Inflammatory macrophage treated with lipopolysaccharide for 4 hours (primary cell): ENCODE measurements at places on chromosomes 1 and 21.

- DNase-seq, result peak; percentile 58
Measured at GRCh38 chr1:8649027-8649426, 168.4 kb downstream of the RERE start.

- DNase-seq, result peak; percentile 55
Measured at GRCh38 chr1:236608930-236609726, 4.8 kb upstream of the HEATR1 start.

DNA sequence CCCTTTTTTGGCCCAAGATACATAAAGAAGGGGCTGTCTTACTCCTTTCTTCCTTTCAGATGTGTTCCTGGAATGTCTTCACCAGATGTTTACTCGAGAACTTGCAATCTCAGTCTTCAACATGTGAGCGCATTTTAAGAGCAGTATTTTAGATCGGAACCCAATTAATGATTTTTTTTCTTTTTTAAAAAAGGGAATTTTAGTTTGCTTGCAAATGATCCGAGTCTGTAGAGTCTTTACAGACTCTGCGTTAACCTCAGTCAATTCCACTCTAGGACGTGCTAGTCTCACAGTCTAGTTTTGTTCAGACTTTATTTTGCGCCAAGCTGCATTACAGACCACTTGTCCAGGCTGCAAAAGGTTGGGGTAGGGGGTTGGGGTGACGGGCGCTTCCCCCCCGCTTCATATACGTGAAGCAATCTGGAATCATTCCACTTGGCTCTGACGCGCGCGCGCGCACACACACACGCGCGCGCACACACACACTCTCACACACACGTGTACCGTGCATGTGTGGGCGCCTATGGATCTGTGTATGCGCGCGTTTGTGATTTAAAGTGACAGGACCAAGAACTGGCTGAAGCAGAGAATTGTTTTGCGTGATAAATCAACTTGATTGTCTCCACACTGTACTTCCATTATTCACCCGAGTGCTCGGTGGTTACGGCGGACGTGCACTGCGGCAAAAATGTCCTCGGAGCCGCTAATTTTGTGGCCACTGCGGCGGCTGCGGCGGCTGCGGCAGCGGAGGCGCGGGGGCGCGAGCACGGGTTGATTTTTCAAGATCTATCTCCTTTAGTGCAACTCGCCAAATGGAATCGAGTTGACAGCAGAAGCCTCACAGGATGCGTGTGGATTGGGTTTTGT is 25.6 kb upstream of the NFIA start:
- DNase-seq, result peak; percentile 37

DNA sequence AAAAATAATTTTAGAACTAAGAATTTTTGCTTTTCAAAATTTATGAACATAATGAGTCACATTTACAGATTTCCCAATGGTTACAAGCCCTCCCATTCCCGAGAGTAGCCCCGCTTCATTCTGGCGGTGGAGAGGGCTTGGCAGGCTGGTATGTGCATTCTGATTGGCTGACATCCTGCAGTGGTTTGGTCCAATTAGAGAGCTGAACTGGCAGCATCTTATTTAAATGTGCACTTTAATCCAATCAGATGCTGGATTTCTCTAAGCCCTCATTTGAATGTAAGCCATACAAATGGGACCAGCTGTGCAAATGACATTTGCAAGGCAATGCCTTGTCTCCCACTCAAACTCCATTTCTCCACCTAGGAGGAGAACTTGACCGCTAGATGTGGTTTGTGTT is 18.0 kb upstream of the TRIM17 start:
- no peak for DNase-seq

- peak; percentile 25 for DNase-seq
Measured at GRCh38 chr21:31354604-31355443, 10.8 kb upstream of the TIAM1 start.

GRCh38 chr1:169330927-169331326 is 36.7 kb downstream of the NME7 start:
- no peak for DNase-seq

DNA sequence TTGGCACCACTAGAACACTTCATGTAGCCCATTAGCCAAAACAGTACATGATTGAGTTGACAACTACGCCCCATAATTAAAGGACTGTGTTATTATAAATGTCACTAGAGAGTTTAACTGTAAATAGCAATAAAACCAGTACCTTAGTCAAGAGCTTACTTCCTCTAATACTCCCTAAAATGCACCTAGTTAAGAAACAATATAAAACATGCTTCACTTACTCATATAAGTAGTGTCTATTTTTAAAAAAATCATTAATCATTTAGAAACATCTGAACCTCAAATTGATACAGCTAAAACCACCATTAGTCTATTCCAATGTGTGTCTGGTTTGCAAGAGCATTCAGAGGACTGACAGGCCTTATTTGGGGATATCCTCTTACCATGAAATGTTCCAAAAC is 25.3 kb downstream of the PTP4A2 start:
- peak; percentile 22 for DNase-seq

DNA sequence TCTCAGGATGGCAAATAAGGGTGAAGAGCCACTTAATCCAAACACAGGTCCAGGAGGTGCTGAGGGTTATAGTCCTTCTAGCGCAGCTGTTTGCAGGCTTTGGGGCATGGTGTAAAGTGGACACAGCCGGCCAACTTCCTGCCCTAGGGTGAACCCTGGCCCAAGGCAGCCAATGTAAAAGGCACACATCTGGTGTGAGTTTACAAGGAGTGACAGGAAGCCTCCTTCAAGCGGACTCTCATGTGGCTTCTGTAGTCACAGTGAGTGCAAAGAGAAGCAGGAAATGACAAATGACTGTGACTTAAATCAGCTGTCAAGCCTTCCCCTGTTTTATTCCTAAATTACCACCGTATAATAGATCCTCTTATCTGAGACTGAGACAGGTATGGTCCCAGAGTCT is 213.0 kb downstream of the CRB1 start:
- DNase-seq, result no peak

DNA sequence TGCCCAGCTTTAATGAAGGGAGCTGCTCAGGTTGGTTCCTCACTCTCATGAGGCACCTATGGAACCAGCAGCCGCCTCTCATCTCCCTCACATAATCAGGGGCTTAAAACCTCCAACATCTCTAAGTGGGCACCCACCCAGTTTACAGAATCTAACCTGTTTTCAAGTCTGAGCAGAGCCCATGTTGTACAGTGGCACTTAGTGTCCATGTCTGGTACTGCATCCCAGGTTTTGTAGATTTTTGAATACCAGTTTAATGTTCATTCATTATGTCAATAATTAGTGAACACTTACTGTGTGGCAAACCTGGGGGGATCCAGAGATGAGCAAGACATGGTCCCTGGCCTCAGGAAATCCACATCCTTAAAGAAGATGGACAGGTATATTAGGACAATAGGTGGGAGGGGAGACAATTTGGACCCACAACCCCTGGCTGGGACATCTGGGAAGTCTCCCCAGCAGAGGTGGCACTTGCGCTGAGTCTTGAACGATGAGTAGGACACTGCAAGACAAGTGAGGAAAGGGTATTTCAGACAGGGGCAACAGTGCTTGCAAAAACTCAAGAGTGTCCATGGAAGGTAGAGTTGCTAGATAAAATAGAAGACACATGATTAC is 83.3 kb downstream of the LACTBL1 start:
- peak; percentile 31 for DNase-seq

DNA sequence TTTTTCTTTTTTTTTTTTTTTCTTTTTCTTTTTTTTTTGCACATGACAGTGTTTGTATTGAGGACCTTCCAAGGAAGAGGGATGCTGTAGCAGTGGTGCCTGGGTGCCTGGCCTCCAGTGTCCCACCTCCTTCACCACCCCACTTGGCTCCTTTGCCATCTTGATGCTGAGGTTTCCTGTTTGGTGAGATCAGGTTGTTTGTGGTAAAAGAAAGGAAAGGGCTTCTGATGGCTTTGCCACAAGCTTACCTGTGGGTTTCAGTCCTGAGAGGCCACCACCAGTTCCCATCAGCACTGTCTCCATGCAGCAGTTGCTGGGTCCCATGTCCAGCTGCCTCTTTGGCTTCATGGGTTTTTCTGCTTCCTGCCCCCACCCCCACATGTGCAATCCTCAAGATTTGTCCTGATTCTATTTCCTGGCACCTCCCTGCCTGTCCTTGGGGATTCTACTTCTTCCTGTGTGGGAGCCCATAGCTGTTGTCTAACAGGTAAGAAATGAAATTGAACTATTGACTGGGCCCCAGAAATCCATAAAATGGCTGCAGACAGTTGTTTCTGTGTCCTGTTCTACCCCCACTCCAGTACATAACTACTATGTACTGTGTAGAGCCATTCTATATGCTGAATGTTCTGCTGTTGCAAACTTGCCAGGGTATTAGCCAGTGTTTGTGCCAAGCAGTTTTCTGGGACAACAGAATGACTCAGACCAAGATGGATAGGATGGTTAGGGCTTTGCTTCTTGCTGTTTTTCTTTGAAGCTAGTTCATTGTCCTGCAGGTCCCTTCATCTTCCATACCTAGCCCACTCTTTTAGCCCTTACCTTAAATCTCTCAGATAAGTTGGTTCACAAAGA is 4.2 kb upstream of the CCDC28B start:
- no peak for DNase-seq

GRCh38 chr1:30331415-30332065 is 391.8 kb downstream of the MATN1 start:
- no peak for DNase-seq

GRCh38 chr1:63921359-63921758 is 147.5 kb downstream of the ROR1 start:
- DNase-seq, result no peak

- no peak for DNase-seq
Measured at GRCh38 chr1:195141294-195141693, 1466.9 kb downstream of the KCNT2 start.

GRCh38 chr1:16186655-16187235 is 25.7 kb downstream of the ARHGEF19 start:
- no peak for DNase-seq

DNA sequence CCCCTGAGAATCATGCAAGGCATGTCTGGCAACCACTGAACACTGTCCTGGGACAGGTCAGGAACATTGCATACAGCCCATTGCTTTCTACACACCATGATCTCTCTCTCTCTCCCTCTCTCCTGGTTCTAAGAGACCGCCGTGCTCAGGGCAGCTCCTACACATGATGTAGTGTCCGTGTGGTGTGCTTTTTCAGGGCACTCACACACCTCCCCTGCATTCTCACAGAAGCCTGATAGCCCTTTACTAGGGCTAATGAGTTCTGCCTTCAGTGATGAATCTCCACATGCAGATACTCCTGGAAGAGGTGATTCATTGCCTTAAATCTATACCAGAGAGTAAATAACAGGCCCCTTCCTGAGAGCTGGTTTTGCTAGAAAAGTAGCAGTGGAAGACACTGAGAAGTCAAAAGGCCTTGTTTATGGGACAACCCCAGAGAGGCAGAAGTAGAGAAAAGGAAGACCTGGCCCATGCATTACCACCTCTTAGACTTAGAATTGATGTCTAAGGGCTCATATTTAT is 7.2 kb upstream of the OLFML2B start:
- no peak for DNase-seq

GRCh38 chr1:220787069-220787619 is 431 bp downstream of the MTARC1 start:
- no peak for DNase-seq

DNA sequence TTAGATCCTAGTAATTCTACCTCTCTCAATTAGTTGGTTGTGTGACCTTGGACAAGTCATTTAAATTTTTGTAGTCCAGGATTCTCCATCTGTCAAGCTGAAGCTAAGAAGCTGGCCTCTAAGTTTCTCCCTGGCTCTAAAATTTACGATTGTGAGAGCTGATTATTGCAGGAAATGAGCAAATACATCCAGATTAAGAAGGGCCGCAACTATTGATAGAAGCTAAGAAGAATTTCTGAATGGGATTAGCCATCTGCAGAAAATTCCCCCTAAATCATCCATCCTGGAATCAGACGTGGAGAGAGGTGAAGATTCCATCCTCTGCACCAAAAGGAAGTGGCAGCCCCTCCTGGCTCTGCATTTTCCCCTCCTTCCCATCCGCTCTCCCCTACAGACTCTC is 55.0 kb downstream of the HIVEP3 start:
- DNase-seq, result no peak

- no peak for DNase-seq
Measured at GRCh38 chr1:110718452-110718851, 43.7 kb upstream of the KCNA3 start.

GRCh38 chr1:97063532-97063931 is 341.9 kb downstream of the PTBP2 start:
- no peak for DNase-seq

- no peak for DNase-seq
Measured at GRCh38 chr1:208917723-208918122, 665.8 kb upstream of the CAMK1G start.

GRCh38 chr1:101022294-101022693 is 3.3 kb downstream of the DPH5 start:
- peak; percentile 42 for DNase-seq

- DNase-seq, result no peak
Measured at GRCh38 chr1:179879797-179880196, 2.2 kb upstream of the TOR1AIP2 start.

- peak; percentile 76 for DNase-seq
Measured at GRCh38 chr1:155176544-155177071, 3.0 kb downstream of the TRIM46 start.

GRCh38 chr1:227900571-227901051 is 47.1 kb downstream of the WNT9A start:
- no peak for DNase-seq

GRCh38 chr1:160789702-160790611 is 6.0 kb upstream of the LY9 start:
- peak; percentile 92 for DNase-seq

DNA sequence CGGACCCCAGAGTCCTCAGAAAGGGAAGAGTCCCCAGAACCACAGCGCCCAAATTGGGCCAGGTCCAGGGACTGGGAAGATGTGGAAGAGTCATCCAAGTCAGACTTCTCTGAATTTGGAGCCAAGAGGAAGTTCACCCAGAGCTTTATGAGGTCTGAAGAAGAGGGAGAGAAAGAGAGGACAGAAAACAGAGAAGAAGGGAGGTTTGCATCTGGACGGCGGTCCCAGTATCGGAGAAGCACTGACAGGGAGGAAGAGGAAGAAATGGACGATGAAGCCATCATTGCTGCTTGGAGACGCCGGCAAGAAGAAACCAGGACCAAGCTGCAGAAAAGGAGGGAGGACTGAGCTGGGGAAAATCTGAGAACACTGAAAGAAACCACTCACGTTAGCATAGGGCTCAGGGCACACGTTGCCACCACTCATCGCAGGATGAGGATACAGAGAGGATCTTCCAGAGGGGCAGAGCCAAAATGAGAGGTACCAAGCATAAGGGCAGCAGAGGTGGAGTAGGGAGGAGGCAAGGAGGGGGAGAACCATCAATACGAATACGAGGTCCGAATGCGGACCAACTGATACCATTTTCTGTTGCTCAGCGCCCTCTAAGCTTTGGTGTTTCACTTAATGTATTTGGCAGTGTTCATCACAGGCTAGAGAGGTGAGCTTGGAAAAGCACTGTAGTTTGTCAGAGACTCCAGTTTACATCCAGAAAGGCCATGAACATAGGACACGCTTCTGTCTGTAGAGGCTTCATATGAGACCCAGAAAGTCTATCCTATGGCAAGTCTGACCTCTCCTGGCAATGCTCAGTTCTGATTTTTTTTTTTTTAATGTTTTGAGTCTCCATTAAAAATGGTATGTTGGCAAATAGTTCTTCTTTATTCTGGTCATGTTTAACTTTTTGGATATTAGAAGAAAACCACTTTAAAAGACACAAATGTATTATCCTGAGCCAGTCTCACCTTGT is 34.7 kb downstream of the STYXL2 start:
- no peak for DNase-seq
